AG04450 (cell line): ENCODE measurements at places on chromosomes 7 and 10.

- no peak for DNase-seq
These were observed 113.7 kb downstream of the PHTF2 start for GRCh38 chr7:77912293-77912692.

DNA sequence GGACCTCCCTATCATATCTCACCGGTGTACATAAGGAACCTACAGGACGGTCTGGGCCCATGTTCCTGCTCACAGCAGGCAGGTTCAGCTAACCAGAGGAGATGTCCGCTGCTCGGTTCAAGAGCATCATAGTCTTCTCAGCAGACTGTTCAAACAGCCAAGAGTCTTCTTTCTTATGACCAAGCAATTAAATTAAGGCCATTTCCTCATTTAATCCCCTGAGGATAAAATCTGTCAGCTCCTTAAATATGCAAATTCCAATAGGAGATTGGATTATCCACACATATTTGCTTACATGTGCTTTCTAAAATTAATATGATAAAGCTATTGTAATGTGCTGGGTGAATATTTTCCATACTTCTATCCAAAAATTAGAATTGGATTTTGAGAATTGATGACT is 59.7 kb downstream of the LMBR1 start:
- no peak for DNase-seq

DNA sequence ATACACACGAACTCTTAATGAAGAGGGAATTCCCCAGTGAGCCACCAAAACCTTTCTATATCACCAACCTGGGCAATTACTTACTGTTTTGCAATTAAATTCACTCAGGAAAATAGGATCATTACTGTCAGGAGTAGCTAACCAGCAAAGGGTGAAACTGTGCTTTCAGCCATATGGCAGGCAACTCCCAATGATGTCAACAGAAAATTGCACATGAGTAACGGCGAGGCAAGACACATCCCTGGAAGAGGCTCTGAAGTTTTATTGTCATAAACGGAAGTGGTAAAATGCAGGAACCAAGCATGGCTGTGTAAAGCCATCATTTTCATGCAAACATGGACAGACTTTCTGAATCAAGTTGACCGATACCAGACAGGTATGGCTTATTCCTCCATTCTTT is 548.9 kb upstream of the AUTS2 start:
- DNase-seq = no peak

GRCh38 chr10:4882704-4883078 is 56.7 kb downstream of the AKR1E2 start:
- no peak for DNase-seq

DNA sequence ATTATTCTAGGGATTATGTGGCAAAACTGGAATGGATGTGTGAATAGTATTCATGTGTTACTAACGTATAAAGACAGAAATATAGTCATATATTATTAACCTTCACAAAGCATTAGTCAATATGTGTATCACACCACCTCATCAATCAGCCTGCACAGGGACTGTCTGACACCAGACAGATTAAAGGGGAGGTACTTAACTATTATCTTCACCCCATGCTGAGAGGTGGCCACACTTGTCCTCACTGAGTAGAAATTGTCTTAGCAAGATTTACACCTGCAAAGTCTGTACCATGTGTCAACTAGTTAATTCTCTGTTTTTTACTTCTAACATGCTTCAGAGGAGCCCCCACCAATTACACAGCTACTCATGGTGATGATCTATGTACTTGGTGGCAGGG is 146.3 kb upstream of the LRGUK start:
- DNase-seq = no peak

GRCh38 chr7:81710751-81711150 is 59.1 kb downstream of the HGF start:
- DNase-seq = no peak

DNA sequence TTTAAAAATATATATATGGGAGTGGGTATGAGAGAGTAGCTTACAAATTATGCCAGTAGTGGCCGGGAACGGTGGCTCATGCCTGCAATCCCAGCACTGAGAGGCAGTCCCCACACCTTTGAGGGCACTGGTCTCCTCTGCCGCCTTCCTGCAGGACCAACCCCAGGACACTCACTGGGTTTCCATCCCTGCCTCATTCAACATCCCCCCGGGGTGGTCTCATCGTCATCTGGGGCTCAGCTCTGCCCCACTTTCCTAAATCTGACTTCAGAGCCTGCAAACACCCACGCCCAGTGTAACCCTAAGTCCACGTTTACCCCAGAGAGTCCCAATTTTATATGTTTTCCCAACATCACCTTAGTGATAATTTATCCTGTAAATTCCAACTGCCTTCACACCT is 96.5 kb downstream of the DIP2C start:
- no peak for DNase-seq

DNA sequence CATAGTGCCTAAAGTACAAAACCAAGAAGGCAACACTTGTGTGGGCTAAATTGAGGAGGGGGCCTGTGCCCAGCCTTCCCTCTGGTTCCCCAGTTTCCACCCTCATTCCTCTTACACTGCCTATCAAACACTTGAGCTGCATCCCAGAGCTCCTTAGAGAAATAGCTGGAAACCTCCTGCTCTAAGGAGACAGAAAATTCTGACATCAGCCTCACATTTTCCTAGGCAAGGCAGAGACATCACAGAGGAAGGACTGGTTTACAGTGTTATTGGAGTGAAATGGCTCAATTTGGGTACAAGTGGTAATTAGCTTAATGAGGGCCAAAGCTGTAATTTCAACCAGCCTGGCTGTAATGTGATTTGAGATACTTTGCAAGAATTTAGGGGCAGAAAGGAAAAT is 192.3 kb upstream of the AOAH start:
- no peak for DNase-seq

GRCh38 chr10:119526149-119526548 is 16.4 kb downstream of the RGS10 start:
- DNase-seq = no peak

DNA sequence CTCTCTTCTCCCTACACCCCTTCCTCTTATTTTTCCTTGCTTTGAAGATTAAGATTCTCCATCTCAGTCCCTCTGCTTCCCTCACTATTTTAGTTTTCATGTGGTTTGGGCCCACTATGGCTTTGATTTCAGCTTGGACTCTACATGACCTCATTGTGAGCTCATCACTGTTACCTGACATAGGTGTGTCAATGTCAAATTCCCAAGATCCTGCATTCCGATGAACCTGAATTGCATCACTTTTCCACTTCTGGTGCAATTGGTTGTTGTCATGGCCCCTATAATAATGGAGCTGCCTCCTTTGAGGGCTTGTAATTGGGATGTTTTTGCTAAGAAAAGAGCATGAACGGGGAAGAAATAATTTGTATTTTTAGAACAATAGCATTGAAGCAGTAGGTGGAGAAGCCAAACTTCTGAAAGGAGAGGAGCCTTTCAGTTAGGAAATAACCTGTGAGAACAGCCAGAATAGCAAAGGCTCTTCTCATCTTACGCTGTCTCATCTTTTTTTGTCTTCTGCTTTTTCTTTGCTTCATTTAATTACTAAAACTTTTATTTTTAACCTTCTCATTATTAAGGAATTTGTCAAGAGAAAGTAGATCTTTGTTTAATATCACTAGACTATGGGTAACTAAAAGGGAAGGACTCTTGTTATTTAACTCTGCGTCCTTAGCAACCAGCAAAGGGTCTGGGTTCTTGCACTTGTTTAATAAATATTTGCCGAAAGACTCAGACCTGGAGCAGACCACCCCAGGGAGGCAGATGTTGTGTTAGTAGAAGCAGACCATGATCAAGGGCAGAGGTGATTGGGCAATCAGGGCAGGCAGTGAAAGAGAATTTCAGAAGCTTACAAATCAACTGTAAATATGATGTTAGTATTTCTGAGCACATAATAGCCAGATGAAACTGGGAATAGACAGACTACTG is 95.4 kb downstream of the TES start:
- DNase-seq = no peak
